ENCODE measurements at places on chromosomes 4 and X.

DNA sequence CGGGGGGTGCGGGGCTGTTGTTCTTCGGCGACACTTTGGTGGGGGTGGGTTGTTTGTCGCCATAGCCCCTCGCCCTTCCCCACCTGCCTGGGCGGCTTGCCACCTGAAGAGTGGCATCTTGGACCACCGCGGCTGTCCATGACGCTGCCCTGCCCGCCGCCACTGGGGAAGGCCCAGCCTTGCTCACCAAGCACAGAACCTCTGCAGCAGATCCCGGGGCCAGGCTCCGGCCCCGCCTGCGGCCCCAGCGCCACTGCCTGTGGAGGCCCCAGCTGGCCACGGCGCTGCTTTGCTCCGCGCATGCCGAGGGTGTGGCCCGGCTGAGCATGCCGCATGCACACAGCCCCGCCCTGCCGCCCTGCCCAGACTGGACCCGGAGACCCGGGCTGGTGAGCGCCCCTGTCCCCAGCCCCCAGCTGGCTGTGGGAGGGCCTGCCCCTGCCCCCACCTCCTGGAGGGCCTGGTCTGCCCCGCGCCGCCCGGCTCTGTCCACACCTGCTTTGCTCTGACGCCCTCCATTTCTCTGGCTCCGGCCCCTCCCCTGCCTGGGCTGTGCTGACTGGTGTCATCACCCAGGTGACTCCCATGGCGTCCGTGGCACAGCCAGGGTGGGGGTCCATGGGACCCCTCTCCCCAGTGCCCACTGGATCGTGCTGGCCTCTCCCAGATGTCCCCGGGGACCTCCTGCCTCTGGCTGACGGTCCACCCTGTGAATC, 5.3 kb downstream of the NAT8L start:
- DNase-seq = no peak

- DNase-seq = no peak
Observed at GRCh38 chr4:133968174-133968573, 233.4 kb downstream of the PABPC4L start.

- DNase-seq = no peak
Observed at GRCh38 chr4:70948665-70949260, 44.7 kb upstream of the DCK start.

DNA sequence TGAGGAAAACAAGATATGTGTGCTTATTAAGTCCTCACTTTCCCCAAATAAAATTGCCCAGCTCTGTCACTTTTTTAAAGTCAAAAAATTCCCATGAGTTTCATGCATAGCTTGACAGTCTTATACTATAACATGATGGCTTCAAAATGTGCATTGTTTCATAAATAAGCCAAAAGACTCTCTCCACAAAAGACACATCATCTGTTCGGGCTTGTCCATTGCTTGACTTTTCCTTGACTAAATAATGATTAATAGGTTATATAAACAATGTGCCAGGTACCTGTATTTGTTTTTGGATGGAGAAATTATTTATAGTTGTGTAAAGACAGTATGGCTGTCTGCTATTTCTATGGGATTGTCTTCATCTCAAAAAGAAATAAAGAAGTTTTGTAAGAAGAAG, 329.2 kb upstream of the KLF3 start:
- DNase-seq = no peak

DNA sequence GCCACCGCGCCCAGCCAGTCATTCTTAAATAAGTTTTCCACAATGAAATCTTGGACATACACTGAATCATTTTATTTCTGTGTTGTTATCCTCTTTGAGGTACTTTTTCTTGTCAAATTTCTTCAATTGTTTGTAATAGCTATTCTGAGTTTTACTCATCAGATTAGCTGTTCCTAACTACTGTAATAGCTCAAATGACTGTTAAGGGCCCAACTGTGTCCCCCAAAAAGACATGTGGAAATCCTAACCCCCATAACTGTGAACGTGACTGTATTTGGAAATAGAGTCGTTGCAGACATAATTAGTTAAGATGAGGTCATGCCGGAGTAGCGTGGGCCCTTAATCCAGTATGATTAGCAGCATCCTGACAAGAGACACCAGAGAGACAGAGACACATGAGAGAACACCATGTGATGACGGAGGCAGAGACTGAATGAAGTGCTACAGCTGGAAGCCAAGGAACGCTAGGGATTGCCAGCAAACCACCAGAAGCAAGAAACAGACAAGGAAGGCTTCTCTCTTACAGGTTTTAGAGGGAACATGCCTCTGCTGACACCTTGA, 22.9 kb downstream of the ACOT9 start:
- no peak for DNase-seq
